Lower leg skin (tissue), 4 donors: ENCODE measurements at places on chromosomes 11 and 22. TPM values are rescaled to one million over a fixed set of nuclear protein-coding genes. Genes with fewer than 3 reads are reported as not detected.

- no peak for DNase-seq
Measured at GRCh38 chr11:2248762-2249161, 21.6 kb downstream of the ASCL2 start.

- DNase-seq: no peak
Measured at GRCh38 chr22:38817196-38817595, 23.3 kb upstream of the DNAL4 start.

DNA sequence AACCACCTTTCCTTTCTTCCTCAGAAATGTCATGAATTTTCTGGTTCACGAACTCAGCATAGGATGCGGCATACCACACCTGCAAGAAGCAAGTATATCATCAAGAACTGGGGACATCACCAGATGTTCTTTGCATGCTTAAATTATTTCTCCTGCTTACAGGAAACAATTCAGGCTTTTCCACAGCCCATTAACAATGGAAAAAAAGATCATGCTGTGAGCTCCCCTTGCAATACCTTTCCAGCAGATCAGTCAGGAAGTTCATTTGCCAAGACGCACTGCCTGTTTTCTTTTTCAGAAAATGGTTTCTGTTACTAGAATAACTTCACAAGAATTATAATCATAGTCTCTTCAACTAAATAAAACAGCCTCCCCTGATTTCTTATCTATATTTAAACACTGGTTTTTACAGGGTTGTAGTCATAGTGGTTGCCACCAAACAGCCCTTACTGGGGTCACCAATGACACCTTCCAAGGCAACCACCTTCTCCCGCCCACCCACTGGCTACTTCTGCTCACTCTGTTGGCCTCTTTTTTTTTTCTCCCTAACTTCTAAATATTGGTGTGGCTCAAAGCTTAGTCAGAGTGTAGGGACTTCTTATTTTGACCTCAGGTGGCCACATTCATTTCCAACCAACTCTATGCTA is 42.3 kb upstream of the NFRKB start:
- DNase-seq: no peak

GRCh38 chr22:23069502-23070357 is 589 bp upstream of the GNAZ start:
- DNase-seq: peak; percentile 80

DNA sequence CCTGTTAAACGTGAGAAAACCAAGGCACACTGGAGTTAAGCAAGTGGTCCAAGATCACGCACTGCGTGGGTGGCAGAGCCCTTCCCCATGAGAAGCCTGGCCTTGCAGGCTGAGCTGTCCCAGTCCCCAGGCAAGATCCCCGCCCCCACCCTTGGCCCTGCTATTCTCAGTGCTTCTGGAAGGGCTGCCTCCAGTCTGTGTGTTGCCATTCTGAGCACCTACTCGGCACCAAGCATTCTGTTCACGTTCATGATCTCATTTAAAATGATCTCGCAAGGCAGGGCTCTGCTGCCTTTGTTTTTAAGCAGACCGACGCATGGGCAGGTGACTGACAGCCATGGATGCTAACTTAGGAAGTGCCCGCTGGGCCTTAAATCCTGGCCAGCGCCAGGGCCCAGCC is 62.8 kb downstream of the PHF21B start:
- no peak for DNase-seq

- no peak for DNase-seq
Measured at GRCh38 chr11:69906453-69906907, 87.3 kb upstream of the FGF3 start.

GRCh38 chr22:24291515-24292201 is 21.0 kb downstream of the SPECC1L start:
- DNase-seq: no peak

The CARNS1 gene
- 1.1 TPM for total RNA-seq

The USP28 gene
- 26.8 TPM for total RNA-seq
